Activated B cell treated with CpG ODN at 0.5 μM for 24 hours (primary cell): ENCODE measurements at places on chromosomes 5 and 9.

GRCh38 chr5:171595401-171595800 is 176.0 kb downstream of the FGF18 start:
- DNase-seq: no peak

DNA sequence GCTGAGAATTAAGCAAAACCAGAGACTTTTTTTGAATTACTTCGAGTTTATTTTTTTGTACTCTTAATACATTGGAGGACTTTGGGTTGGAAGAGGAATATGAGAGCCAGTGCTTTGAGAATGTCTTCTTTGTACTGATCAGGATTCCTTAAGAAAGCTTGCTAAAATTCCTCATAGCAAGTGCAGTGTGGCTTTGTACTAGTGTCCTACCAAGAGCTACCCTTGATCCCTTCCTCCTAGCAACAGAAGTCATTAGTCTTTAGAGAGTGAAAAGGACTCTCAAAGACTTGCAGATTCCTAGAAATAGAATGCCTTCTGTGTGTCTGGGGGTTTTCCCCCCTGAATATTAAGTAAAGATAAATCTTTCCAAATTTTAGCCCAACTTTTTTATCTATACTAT is 276.1 kb downstream of the ARHGAP26 start:
- no peak for DNase-seq

GRCh38 chr9:95429096-95429495 is 87.7 kb downstream of the PTCH1 start:
- no peak for DNase-seq

- DNase-seq: no peak
Measured at GRCh38 chr9:79766091-79766490, 194.3 kb downstream of the TLE4 start.

- no peak for DNase-seq
Measured at GRCh38 chr5:83720836-83721537, at the start of gene HAPLN1. Gene HAPLN1, minus strand, starts transcription at chr5:83720855. Its CDS starts 47,332 bp downstream, at chr5:83673523.

DNA sequence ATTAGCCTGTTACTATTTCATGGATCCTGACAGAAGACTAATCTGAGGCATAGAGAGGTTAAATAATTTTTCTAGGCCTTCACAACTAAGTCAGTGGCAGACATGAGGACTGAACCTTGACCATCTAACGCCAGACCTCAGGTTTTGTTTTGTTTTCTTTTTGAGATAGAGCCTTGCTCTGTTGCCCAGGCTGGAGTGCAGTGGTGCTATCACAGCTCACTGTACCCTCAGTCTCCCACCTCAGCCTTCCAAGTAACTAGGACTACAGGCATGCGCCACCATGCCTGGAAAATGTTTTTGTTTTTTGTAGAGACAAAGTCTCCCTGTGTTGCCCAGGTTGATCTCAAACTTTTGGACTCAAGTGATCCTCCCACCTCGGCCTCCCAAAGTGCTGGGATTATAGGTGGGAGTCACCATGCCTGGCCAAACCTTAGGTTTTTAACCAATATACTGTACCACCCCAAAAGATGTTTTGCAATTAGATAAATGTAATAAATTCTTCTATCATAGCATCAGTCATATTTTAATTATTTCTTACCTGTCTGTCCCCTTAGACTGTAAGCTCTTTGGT is 35.4 kb downstream of the ERCC6L2 start:
- DNase-seq: no peak

DNA sequence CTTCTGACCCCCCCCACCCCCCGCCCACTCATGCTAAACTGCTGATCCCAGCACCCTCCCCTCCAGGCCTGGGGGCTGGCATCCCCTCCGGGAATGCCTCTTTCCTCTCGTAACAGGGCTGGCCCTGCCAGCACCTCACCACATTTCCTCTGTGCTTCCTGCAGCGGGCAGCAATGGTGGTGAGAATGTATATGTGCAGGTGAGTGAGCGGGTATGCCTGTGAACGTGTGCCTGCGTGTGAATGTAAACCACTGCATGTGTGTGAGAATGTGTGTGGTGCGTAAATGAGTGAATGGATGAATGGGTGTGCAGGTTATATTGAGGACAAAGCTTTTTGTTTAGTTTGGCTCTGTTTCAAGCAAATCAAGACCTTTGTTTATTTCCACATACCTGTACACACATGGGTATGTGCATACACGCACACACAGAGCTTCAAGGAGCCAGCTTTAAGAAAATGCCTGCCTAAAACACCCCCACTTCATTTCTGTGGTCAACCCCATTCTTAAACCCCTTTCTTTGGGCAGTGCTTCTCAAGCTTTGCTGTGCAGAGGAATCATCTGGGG is 95.7 kb upstream of the SHB start:
- no peak for DNase-seq

GRCh38 chr9:133457233-133457632 is 2.5 kb upstream of the CACFD1 start:
- no peak for DNase-seq

GRCh38 chr9:132838291-132838690 is 39.8 kb downstream of the AK8 start:
- DNase-seq: no peak

GRCh38 chr9:138024831-138025291 is 147.3 kb downstream of the CACNA1B start:
- DNase-seq: no peak

DNA sequence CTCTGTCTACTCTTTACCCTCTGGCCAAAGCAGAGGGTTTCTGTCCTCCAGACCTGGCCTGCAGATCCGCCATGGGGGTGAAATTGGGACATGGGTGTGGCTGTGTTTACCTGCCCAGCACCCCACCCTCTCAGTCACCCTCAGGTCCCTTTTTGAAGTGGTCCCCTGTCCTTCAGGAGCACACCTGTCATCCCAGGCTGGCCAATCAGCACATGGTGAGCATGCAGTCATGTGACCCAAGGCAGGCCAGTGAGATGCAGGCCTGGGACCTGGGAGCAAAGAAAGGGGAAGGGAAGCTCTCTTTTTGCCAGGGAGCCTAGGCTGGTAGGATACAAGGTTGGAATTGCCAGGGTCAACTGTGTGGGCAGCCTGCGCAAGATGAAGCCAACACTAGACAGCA is 28.3 kb upstream of the IER5L start:
- DNase-seq: no peak

GRCh38 chr5:143404416-143405062 is 1.1 kb upstream of the NR3C1 start:
- DNase-seq: peak; percentile 60

GRCh38 chr5:55853818-55854217 is 2.7 kb downstream of the IL31RA start:
- DNase-seq: no peak

GRCh38 chr9:129306318-129306973 is 128.4 kb upstream of the IER5L start:
- no peak for DNase-seq

DNA sequence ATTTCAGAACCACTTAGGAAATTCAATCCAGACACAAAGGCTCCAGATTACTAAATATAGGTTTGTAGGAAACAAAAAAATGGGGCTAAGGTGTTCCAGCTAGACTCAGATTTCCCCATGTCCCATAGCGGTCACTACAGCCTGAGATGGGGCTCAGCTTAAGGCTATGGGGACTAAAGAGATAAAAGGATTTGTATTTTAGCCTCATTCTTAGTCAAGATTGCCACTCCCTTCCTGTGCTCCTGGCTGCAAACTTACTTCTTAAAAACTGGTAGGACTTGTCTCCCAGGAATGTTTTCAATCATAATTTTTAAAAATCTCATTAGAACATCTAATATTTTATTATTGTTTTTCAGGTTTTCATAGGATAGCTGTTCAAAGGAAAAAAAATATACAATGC is 253.8 kb upstream of the DAB2 start:
- no peak for DNase-seq

GRCh38 chr9:132237481-132237880 is 75.6 kb downstream of the NTNG2 start:
- no peak for DNase-seq

GRCh38 chr5:124034963-124035362 is 523.0 kb downstream of the CSNK1G3 start:
- DNase-seq: no peak

GRCh38 chr9:76414661-76415060 is 20.4 kb upstream of the RFK start:
- DNase-seq: no peak

DNA sequence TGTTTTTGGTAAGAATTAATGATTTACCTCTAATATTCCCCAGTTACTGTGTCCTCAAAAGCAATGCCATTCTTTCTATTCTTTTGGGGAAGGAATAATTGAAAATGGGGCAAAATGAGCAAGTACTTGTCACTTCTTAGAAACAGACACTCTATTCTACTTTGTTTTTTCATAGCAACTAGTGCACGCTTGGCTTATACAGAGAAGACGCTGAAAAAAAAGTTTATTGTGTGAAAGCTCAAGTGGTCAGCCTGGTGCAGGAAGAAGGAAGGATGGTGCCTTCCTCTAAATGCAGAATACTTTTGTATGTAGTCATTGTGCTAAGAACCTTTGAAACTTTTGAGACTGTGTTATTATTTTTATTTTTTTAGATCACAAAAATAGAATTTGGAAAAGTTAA is 29.6 kb downstream of the ANKDD1B start:
- no peak for DNase-seq

DNA sequence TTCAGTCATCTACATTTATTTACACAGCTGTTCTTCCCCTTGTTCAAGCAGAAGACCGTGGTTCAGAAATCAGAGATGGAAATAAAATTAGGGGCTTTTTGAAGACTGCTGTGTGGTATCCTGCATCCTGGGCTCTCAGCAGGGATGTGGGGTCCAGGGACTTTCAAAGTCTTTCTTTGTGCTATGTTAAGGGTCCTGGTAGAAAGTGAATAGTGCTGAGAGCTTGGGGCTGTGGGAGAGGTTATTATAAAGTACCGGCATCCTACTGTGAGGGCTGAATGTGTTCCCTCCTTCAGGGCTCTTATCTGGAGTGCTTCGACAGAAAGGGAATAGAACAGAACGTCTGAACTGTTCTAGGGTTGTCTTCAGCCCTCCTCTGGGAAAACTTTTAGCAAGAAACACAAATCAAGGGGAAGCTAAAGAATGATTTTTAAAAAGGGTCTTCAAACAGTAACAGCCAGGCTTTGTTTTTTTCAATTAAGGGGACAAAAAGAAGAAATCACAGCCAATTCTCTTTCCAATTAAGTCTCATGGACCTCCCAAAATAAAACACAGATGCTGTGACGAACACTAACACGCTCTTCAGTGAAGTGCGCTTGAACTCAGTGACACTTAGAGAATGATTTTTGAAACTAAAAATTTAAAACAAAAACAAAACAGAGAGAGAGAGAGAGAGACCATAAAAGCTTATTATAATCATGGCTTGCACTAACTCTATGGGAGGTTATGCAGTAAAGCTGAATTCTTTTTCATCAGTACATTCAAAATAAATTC is 15.7 kb upstream of the SLC1A3 start:
- DNase-seq: no peak

DNA sequence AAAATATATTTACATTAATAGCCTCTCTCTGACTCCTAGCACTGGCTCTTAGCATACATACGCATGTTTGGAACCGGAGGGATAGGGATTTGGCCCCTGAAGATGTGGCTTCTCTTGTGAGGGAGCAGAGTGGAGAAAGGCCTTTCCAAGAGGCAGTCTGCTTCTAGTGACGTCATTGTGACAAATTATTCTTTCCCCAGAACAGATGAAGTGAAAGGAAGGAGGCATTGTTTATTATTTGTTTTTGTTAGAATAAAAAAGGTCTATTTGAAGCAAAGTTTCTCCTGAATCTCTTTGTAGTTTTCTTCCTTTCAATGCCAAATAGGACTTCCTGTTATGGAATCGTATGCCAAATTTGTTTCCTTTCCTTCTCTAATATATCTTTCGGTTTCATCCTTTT is 361.6 kb downstream of the ICE1 start:
- DNase-seq: no peak

- DNase-seq: no peak
Measured at GRCh38 chr5:58021466-58021865, 438.4 kb downstream of the PLK2 start.

DNA sequence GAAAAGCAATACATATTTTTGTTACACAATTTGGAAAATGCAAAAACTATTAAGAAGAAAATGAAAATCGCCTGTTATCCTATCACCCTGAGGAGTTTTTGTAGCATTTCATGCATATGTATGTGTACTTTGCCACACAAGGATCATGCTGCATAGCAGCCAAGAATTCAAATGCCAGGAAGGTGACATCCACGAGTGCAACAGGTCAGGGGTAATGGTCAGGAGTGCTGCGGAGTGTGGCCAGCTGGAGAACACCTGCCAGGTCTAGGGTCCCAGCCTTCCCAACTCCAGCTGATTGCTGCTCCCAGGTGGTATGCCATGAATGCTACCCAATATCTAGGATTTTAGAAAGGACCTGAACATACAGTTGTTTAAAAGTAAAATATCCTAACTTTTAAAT is 617.1 kb downstream of the PRELID2 start:
- DNase-seq: no peak

DNA sequence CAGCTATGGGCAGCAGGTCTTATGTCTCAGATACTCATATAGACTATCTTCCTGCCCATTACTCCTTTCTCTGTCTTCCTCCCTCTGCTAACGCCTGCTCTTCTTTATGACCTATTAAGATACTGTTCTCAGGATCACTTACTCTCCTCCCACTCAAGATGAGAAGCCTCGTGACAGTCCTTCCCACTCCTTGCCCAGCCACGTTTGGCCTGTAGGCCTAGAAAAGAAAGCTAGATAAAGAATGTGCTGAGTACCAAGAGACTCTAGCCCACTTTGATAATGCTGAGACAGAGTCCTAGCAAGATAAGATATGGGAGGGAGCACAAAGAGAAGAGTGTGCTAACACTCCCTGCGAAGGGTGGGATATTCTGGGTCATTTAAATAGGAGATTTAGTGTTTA is 6.8 kb upstream of the DENND4C start:
- no peak for DNase-seq

GRCh38 chr5:79581535-79581934 is 30.7 kb upstream of the TENT2 start:
- no peak for DNase-seq

DNA sequence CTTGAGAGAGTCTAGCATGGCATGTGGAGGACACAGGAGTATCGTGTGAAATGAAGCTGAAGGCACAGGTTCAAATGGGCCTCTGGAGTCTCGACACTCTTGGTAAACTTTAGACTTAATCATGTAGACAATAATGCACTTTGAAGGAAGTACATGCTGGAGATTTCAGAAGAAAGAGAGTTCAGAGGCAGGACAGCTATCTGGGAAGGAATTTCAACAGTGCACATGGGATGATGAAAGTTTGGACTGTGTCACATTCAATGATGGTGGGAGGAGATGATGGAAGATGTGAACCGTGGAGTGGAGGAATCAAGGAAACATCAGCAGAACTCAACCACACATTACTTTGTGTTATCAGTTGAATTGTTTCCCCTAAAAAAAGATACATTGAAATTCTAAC is 88.6 kb upstream of the PAPPA start:
- no peak for DNase-seq

DNA sequence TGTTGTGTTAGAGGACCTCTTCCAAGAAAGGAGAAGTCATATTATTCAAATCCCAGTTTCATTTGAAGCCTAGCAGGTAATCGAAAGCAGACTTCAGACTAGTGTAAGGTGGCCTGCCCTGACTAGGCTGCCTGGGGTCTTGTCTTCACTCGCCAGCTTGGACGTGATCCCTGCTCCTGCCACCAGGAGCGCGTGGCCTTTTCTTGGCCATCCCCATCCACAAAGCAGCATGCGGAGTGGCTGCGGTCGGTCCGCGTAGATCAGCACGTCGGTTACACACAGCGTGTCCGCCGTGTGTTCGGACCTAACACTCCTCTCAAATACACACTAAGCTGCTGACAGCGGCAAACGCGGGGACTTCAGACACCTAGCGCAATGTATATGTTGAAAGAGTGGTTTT is 37.3 kb downstream of the CFAP77 start:
- DNase-seq: no peak

GRCh38 chr9:129849901-129850300 is 14.6 kb downstream of the USP20 start:
- no peak for DNase-seq
